ENCODE measurements at places on chromosomes 2 and 18. TPM values are rescaled to one million over a fixed set of nuclear protein-coding genes. Genes with fewer than 3 reads are reported as not detected.

Gene B4GALT6
- total RNA-seq: 0.68 TPM

Gene SLC14A1
- total RNA-seq: 5.9 TPM

Gene ANKRD30B
- 0.03 TPM for total RNA-seq

GRCh38 chr2:158795195-158795924 lies at the start of gene DAPL1:
Gene DAPL1 (plus strand): TSS chr2:158795317. CDS start chr2:158795373, 56 bp downstream.
- no peak for DNase-seq

DNA sequence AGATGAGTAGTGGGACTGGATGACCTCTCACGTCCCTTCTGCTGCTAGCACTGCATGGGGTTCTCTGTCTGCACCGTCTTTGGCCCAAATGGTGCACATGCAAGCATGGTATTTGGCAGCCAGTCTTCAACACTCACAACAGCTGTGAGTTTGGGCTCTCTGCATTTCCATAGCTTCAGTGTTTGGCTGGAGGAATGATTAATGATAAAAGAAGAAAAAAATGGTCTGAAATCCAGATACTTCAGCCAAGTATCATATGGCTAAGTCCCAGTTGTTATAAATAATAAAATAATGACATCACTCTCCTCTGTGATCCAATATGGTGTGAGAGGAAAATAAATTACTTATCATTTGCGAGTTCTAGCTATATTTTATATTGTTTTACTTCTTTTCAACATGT lies 173.3 kb downstream of the DCDC2C start:
- DNase-seq: no peak

GRCh38 chr2:43100883-43101662 lies 125.3 kb downstream of the ZFP36L2 start:
- DNase-seq: peak; percentile 43

DNA sequence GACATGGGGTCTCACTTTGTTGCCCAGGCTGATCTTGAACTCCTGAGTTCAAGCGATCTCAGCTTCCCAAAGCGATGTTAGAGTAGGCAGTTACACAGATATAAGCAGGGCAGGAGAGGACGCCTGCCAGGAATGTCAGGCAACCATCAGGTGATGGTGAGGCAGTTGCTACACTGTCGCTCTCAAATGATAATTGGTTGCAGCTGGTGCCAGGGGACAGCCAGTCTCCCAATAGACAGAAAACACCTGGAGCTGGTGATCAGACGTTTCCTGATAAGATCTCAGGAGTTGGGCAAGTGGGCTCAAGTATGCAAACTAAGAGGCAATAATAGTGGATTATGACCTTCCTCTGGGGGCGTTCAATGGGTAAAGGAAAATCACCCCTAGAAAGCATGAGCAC lies 163.1 kb upstream of the RGPD4 start:
- DNase-seq: no peak

DNA sequence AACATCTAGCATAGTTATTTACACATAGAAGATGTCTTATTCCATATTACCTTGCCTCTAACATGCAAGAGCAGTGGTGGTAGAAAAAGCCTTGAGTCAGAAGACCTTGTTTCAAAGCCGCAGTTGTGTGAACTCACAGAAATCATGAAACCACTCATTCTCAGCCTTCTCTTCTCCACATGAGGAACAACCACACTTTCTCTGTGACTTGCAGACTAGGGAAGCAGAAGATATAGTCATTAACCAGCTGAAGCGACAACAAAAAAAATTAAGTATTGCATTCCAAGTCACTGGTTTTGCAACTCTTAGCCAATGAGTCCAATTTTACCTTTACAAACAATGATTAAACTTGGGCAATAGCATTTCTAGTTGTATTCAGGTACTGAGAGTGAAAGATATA lies 19.0 kb downstream of the TWSG1 start:
- no peak for DNase-seq

DNA sequence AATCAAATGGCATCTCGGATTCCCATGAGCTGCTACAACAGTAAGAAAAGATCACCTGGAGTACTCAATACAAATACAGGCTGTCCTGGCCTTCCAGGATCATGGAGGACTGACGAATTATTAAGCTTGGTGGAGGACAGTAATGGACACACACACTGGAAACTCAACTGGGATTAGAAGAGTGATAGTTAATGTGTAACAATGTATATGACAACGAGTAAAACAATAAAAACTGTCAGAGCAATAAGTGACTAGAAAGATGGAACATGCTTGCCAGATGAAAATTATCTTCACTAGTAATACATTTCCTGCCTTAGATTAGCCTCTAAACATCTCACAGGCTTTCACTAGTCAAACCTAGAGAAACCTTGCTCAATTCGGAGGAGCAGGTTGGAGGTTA lies 49.2 kb upstream of the CDH20 start:
- DNase-seq: no peak

DNA sequence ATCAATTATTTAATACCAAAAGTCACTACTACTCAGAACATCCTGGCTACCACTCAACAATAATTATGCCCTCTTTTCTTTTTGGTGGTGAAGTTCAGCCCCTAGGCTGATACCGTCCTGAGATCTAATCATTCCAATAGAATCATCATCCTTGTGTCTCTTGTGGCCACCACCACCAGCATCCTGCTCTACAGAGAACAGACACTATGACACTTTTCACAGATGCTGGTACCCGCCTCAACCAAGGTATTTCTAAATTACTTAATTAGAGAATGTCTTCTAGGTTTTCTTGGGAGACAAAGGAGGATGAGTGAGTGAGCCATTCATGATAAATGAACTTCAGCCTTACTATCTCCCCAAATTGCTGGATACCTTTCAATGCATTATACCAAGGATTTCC lies 60.0 kb downstream of the TDRD15 start:
- no peak for DNase-seq

All from HT-29 (cell line).